Stimulated activated CD4-positive, alpha-beta T cell treated with anti-CD3 and anti-CD28 coated beads, Interleukin-4, amount 100 ng/mL, for 48 hours (primary cell): ENCODE measurements at places on chromosomes 6 and 20.

- no peak for DNase-seq
These were observed 2.8 kb upstream of the GINM1 start for GRCh38 chr6:149563203-149563927.

- DNase-seq, result no peak
These were observed 133.7 kb upstream of the AGPAT4 start for GRCh38 chr6:161407581-161407980.

DNA sequence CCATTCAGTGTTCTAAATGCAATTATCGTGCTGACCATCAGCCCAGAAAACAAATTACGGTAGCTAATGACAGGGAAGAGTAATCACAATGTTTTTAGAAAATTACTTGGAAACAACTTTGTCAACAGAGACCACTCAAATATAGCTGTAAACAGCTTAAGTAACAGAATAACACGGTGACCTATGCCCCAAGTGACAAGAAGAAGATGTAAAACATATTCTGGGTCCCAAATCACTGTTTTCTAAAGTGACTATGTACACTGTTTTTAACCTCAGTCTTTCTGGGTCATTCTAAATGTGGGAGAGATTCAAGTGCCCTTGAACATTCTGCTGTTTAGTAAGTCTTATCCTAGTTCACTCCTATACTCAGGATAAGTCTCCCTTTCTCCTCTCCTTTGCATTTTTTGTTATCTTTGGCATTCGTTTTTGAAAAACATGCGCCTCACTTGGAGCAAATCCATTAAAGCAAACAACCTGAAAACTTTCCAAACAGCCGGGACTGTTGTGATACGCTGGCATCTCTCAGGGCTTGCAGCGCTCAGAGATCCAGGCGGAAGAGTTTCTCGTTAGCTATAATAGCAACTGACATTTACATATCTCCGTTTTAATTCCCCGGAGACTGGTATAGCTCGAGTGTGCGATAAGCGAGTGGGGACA, 114.5 kb upstream of the SOX4 start:
- no peak for DNase-seq

GRCh38 chr20:59676851-59677182, 72.5 kb downstream of the PHACTR3 start:
- DNase-seq, result no peak

GRCh38 chr6:116406678-116407345, 36.1 kb downstream of the DSE start:
- DNase-seq, result no peak

- DNase-seq, result no peak
These were observed 21.2 kb downstream of the CCN2 start for GRCh38 chr6:131929976-131930375.

- DNase-seq, result no peak
These were observed 67.5 kb upstream of the EDN1 start for GRCh38 chr6:12222405-12223366.

GRCh38 chr6:10140136-10140535, 274.7 kb downstream of the TFAP2A start:
- no peak for DNase-seq

DNA sequence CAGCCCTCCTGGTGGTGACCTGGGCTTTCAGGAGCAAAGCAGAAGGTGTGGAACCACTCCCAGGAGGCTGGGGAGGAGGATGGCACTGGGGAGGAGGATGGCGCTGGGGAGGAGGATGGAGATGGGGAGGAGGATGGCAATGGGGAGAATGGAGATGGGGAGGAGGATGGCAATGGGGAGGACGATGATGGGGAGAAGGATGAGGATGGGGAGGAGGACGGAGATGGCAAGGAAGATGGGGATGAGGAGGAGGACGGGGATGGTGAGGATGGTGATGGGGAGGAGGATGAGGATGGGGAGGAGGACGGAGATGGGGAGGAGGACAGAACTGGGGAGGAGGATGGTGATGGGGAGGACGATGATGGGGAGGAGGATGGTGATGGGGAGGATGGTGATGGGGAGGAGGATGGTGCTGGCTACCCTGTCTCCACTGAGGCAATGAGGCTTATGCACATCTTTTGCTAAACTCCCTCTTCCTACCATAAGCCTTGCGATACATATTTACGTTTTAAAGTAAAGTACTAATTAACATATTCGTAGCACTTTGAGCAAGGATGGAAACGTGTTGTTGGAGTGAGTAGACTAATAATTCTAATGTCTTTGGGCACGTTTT, 7.4 kb downstream of the SMOC2 start:
- no peak for DNase-seq

DNA sequence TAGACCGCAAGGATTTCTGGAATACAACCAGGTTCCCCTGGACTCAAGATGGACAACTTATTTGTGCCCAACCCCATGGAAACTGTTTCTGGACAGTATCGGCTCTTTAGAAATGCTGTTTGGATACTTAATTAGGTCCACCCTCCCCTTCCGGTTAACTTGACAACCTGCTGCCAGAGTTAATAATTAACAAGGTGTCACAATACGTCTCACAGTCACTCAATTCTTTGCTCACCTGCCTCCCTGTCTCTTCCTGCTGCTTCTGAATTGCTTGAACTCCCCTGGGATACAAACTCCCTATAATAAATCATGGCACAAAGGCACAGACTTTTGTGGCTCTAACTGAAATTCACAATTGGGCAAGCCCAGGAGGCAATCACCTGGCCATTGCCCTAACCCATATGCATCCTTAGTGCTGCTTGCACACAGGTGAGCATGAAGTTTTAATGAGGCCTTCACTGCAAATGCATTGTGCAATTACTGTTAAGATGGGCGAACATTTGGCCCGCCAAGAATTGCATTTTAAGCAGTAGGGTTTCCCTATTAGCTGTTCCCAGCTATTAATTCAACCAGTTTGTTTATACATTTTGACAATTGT, 504.4 kb upstream of the NOX3 start:
- no peak for DNase-seq

DNA sequence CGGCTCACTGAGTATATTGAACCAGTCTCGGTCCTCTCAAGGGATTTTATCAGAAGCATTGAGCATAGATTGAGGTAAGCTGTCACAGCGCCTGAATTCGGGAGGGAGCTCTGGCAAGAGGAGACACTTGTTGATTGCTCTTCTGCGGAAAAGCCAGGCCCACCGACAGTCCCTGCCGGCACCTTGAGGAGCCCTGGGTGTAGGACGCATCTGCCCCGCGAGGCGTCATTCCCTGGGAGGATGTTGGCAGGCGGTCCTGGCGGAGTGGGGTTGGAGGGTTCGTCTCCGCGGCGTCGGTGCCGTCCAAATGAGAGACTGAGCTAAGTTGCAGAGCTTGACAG, 843 bp downstream of the FBXO9 start:
- peak; percentile 15 for DNase-seq
